Thoracic aorta (tissue), 2 donors: ENCODE measurements at places on chromosomes 13 and 19.

GRCh38 chr13:112259511-112259910 lies 116.6 kb upstream of the SPACA7 start:
- DNase-seq: no peak

GRCh38 chr13:73956795-73957408 lies 177.3 kb downstream of the KLF12 start:
- no peak for DNase-seq

GRCh38 chr13:49858178-49858856 lies 65.8 kb upstream of the KPNA3 start:
- DNase-seq: no peak

DNA sequence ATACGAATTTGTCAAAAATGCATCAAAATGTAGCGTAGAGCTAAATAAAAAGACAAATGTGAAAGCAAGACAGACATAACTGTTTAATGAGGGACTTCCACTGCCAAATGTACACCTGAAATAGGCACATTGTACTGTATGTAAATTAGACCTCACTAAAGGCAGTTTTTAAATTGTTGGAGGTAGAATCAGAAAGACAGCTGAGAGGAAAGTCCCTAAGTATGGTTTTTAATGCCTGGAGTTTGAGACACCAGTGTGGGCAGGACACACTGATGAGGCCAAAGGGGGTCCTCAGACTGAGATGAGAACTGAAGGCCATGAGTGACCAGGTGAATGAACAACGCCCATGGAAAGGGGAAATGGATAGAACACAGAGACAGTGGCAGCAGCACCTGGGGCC lies 22.9 kb downstream of the MED26 start:
- DNase-seq: no peak

- DNase-seq: no peak
These were observed 7.9 kb downstream of the GIPC3 start for GRCh38 chr19:3593156-3593555.

DNA sequence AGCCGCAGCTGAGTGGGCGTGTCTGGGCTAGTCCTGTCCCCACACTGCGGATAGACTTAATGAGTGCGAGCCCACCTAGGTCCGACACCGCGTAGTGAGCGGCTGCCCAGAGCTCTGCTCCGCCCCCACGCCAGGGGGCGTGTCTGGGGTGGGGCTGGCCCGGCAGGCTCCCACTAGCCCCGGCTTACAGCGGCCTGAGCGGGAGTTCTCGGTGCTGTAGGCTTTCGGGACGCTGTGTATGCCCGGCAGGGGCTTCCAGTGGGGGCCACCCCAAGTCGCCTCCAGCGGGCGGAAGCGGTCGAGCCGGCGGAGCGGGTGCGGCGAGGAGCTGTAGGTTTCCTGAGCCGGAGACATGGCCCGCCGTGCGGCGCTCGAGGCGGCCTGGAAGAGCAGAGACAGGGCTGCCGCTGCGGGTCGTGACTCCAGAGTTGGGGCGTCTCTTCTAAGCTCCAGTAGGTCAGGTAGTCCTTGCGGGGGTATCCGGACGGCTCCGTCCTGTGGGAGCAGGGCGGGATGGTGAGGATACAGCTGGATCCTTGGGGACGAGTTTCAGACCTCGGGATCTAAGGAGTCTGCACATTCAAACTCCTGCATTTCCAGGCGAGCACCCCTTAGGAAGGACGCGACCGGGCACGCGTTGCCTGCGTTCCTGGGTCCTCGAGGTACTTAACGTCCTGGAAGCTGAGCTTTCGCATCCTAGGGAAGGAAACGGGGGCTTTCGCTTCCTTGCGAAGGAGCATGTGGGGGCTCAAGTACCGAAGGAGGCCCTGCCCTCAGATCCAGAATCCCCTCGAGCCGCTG lies 1.2 kb downstream of the CGB7 start:
- DNase-seq: no peak

DNA sequence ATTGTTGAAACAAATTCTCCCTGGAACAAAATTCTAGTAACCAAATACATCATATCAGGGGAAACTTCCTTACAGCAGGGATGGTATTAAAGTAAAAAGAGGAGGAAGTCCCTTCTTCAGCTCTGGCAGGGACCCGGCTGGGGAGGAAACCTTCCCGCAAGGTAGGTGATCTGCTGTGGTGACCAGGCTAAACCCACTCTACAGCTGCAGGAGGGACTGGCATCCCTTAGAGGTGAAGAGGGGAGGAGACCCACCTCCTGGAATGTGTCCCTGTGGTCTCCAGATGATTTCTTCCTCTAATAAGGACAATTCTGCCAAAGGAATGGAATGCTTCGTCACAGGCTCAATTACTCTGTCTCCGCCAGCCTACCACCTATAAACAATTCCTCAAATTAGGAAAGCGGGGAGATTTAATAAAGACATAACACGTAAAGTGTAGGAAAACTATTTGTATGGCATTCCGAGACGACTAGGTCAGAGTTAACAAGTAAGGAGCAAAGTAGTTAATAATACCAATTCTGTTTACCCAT lies 637 bp upstream of the PDS5B start:
- DNase-seq: no peak

DNA sequence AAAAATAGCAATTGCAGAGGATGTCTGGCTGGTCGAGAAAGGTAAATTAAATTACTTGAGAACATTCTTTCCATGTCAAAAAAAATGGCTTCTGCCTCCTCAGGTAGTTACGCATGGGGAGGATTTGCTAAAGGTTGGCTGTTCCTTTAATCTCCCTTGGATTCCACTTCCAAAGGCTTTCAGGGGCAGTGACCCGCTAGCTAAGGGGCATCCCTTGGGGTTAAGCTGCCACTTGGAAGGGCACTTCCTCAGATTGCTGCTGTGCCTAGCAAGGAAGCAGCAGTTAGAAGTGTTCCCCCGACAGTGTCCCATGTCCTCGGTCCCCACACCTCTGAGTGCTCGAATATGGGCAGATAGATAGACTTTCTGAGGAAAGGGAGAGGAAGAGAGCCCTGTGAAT lies 108.5 kb downstream of the RGCC start:
- DNase-seq: no peak

- DNase-seq: no peak
These were observed 753.9 kb downstream of the OLFM4 start for GRCh38 chr13:53782488-53782961.

GRCh38 chr19:48553676-48554384 lies 1.9 kb downstream of the SULT2B1 start:
- no peak for DNase-seq

DNA sequence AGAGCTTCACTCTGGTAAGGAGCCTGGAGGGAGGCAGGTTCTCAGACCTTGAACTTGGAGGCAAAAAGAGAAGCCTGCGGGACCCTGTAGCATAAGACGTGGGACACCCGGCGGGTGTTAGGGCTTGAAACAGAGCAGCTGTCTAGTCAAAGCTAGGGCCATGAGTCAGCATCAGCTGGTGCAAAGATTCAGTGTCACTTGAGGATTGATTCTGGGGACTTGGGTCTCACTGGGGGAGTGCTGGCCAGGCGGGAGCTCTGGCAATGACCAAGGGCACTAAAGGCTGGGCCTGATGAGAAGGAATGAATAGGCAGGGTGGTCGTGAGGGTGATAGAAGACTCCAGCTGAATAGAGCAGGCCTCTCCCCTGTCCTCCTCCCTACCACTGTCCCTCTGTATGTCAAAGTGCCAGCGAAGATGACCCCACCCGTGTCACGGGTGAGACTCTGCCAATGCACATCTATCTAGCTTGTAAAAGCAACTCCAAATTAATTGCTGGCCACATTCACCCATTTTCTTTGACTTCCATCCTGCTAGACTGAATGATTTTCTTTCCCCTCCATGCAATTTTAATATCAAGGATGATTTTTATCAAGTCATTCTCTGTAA lies 97.1 kb downstream of the MBNL2 start:
- DNase-seq: no peak

DNA sequence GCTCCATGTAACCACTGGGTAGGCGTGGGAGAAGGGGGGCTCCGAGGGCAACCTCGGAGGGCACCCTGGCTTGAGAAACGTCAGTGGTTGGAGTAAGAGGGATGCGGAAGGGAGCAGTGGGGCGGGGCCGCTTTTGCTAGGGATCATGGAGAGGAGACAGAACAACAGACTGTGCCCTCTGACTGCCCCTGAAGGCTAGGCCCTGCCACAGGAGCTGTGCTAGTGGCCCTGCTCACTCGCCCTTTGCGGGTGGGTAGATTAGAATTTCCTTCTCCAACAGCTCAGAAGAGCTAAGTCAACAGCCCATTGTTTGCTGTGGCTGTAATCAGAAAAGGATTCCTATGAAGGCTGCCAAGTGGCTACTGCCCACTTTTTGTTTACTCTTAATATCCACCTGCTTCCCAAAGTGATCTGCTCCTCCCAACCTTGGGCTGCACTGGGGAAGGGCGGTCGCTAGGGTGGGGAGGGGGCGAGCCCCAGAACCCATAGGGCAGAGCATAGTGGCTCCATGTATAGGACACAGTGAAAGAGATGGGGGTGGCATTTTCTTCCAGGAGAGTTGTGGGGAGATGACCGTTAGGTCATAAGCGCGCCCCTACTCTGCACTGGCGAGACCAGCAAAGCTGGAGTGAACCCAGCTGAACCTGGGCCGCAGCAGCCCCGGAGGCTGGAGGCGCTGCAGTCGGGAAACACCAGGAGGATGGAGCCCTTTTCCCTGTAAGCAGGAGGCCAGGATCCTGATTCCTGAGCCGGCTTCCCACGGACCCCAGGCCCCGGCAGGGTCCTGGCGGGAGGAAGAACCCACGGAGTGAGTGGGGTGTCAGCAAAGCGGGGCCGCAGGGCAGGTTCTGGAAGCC lies 1.9 kb upstream of the C1QTNF9 start:
- DNase-seq: no peak

DNA sequence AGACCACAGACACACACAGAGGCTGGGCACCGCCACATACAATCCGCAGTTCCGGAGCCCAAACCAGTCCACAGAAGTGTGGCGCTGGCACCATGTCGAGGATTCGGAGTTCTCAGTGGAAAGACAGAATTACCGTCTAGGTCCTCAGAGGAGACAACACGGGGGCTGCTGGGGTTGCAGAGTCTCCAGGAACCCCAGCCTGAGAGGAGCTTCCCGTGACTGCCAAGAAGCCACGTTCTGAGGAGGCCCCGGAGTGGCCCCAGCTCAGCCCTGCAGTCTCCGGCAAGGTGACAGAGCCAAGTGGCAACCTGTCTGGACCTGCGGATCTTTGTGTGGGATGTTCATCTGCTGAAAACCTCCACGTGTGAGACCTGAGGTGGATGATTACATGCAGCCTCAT lies 7.3 kb upstream of the ADPRHL1 start:
- no peak for DNase-seq

GRCh38 chr19:28595722-28596480 lies 617.0 kb downstream of the UQCRFS1 start:
- DNase-seq: no peak

DNA sequence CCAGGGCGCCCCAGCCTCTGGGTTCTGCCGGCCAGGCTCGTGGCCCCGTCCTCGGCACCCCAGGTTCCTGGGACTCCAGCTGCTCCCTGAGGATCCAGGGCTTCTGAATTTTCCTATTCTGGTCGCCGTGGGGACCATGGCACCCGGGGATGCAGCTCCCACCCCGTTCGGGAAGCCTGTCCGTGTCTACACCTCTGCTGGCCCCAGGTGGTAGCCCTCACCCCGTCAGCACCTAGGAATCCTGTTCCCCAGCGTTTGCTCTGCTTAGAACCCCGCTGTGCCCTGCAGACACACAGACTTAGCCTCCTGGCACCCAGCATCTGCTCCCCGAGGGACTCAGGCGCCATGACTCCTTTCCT lies 960 bp downstream of the PPFIA3 start:
- DNase-seq: no peak

DNA sequence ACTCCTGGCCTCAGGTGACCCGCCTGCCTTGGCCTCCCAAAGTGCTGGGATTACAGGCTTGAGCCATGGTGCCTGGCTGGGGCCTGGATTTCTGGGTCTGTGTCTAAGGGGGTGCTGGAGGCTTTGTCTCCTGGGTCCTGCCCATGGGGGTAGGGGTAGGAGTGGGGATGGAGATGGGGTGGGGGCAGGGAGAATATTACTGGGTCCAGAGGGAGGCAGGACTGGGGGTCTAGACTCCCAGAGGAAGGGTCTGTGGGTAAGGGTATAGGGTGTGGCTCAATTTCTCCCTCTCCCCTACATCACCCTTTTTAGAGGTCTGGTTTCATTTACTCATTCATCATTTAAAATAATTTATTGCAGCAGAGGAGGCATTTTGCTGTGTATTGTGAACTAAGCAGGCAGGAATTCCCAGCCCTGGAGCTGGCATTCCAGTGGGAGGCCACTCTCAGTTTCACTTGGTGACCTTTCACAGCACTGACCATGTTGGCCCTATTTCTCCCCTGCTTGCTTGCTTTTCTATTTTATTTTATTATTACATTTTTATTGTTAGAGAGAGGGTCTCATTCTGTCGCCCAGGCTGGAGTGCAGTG lies 810 bp upstream of the NFKBID start:
- DNase-seq: no peak
